ENCODE measurements at places on chromosomes 12 and 14.
A peak's percentile ranks its signal among the peaks of the same experiment; 100 is the strongest.

DNA sequence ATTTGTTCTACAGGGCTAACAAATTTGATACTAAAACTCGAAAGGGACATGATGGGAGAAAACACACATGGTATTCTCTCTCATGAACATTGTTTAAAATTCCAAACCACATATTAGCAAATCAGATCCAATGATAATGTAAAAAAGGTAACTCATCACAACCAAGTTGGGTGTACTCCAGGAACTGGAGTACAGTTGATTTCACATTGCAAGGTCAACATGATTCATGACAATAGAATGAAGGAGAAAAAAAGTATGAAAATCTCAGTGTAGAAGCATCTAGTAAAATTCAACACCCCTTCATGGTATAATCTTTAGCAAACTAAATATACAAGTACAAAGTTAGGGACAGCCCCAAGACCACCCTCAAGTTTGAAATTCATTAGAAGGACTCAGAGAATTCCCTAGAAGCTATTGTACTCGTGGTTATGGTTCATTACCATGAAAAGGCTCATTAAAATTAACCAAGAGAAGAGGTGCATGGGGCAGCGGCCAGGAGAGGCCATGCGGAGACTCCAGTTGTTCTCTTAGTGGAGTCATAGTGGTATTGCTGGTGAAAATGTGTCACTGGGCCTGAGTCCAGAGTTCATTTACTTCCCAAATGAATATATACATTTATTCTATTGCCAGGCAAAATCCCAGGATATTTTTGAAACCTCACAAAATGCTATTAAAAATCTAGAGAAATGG is 3.1 kb upstream of the CDCA4 start:
- no peak for DNase-seq

DNA sequence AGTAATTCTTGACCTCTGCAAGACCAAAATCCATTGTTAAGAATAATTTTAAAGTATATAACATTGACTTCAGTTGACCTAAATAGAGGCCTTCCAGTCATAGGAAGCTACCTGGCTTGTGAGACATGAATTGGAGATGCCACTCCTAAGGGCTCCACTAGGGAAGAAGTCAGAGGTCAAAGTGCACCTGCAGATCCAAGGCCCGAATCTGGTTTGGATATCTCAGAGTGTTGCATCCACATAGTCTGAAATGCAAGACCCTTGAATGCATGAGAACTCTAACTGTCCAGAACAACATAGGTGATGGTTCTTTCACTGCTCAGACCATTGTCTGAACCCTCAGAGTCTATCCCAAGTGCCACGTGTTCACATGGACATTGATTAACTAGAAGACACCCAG is 22.4 kb downstream of the RFX4 start:
- no peak for DNase-seq

DNA sequence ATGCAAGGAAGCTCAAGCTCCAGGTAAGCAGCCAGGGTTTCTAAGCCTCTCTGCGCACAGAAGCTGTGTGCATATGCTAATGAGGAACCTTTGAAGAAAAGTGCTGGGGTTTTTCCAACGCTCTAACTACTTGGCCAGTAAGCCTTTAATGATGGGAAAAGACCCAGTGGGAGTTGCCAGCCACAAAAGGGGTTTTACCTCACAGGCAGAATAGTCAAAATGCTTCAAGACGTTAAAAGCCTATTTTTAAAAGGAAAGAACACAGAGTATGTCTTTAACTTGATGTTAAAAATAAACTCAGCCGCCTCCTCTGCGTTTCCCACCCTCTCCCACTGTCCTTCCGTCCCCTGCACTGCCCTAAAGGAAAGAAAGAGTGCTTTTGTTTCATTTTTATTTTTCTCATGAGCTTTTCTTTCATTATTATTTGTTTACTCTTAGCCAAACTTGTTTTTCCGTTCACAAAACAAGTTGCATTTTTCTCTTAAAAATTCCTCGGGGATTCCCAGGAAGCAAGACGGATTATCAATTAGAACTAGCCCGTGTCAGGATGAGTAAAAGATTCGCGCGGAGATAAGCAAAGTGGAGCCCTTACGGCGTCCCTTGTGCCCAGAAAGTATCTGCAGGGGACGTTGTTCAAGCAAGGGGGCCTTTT is 209.8 kb upstream of the NUDT4 start:
- peak; percentile 69 for DNase-seq

DNA sequence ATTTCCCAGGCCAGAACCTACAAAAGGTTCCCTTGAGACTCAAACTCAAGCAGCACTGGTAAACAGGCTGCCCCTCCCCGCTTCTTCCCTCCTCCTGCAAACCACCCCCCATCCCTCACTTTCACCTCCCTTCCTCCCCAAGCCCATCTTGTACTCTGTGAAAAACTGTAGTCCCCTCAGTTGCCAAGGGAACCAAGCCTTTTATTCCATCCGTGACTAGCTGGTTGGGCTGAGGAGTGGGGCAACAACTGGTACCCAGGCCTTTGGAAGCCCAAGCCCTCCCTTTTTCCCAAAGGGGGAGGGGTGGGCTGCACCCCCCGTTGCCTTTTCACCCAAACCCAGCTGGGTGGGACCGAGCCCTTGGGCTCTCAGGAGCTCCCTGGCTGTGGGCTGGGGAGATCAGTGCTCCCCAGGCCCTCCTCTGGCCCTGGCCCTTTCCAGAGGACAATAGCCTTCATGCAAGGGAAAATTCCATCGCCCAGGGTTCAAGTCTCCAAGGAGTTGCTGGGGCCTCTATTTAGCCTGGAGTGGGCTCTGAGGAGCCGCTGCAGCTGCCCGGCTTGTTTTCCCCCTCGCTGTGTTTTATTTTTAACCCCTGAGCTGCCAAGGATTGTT is 61.9 kb downstream of the ZFP36L1 start:
- no peak for DNase-seq

DNA sequence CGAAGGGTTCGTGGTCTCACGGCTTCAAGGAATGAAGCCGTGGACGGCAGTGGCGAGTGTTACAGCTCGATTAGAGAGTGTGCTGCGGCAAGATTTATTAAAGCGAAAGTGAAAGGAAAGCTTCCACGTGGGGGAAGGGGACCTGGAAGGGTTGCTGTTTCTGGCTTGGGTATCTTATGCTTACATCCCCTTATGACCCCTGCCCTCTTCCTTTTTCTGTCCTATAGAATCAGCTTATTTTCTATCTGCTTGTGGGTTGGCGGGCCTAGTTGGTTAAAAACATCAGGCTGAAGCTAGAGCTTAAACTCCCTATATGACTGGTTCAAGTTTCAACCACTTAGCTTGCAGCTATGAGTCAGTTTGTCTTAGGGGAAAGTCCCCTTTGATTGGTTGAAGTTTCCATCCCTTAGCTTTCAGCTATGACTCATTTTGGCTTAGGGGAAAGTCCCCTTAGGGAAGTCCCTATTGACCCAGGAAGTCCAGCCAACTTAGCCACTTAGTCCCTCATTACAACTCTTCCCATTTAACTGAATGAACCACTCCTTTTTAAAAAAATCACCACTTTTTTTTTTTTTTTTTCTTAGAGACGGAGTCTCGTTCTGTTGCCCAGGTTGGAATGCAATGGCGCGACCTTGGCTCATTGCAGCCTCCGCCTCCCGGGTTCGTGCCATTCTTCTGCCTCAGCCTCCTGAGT is 1494.7 kb upstream of the TMEM132C start:
- peak; percentile 69 for DNase-seq

DNA sequence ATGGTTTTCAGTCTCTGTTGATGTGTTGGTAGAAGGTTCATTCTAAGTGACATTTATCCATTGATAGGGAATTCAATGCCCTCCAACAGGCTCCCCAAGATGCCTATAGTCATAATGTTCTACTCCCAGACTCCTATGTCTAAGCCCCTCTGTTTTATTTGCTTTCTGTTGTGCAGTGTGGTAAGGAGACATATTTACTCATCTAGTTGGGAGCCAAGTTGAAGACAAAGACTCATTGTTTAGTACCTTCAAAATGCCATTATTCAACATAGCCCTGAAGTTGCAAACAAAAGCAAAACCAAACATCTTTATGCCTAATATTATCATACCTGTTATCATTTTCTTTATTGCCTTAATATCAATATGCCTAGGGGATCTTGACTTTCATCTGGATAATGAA is 302.1 kb downstream of the RMST start:
- no peak for DNase-seq

GRCh38 chr12:112111931-112112330 is 3.3 kb upstream of the NAA25 start:
- DNase-seq = no peak

GRCh38 chr14:52342849-52343596 is 28.9 kb downstream of the PTGER2 start:
- DNase-seq = no peak

GRCh38 chr14:68413509-68413908 is 379.4 kb downstream of the ZFP36L1 start:
- no peak for DNase-seq

- DNase-seq = no peak
Observed at GRCh38 chr14:45664668-45665356, 411.8 kb upstream of the MIS18BP1 start.

GRCh38 chr12:72832024-72832423 is 559.9 kb downstream of the TRHDE start:
- no peak for DNase-seq

- DNase-seq = peak; percentile 27
Observed at GRCh38 chr14:77607741-77608302, 8.6 kb downstream of the SPTLC2 start.

DNA sequence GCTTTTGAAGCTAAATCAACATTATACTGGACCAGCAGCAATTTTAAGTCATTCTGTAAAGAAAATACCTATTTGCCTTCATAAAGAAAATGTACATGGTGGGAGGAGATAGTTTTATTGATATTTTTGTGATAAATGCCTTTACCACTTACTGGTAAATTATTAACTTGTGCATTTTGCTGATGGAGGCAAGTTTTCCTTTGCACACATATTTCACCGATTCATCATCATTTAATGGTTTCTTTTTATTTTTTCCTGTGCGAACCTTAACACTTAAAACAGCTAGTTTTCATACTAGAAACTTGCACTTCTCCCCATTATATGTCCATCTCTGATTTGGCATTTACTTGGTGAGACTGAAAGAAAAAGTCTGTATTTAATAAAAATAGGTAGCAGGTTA is 239.3 kb downstream of the TRHDE start:
- no peak for DNase-seq

DNA sequence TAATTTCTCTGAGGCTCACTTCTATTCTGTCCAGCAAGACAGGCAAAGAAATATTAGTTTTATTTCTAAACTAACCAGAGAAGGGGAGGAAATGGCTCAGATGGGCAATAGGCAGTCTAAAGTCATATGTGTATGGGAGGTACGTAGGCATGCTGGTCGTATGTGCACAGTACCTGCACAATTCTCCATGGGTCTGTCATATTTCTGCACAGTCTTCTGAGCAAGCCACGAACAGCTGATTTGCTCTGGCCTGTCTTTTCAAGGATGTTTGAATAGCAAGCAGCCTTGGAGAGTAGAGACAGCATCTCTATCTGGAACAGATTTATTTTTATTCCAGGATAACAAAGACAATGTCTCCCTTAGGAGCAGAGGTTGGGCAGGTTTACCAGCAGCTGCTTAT is 92.1 kb downstream of the SLC25A47 start:
- DNase-seq = no peak

DNA sequence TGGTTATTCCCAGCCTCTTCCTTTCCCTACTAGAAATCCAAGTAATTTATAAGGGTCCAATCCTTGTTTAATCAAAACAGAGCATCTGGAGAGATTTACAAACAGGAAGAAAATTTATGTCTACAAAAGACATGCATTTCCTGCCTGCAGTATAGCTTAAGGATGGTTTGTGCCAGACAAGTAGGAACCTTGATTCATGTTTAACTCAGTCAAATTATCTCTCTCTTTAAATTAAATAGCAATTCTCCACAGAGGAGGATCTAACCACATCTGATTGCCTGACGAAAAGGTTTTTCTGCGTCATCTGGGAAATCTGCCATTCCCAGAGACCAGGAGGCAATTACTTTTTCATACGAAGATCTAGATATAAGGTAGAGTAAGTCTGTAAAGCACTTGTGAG is 105.2 kb downstream of the ZFC3H1 start:
- DNase-seq = no peak

- DNase-seq = no peak
Observed at GRCh38 chr14:103501041-103501870, 21.4 kb downstream of the CKB start.

- no peak for DNase-seq
Observed at GRCh38 chr14:79279645-79280597, 931.4 kb downstream of the DIO2 start.

GRCh38 chr12:574475-575128 is 88.6 kb downstream of the NINJ2 start:
- DNase-seq = no peak

DNA sequence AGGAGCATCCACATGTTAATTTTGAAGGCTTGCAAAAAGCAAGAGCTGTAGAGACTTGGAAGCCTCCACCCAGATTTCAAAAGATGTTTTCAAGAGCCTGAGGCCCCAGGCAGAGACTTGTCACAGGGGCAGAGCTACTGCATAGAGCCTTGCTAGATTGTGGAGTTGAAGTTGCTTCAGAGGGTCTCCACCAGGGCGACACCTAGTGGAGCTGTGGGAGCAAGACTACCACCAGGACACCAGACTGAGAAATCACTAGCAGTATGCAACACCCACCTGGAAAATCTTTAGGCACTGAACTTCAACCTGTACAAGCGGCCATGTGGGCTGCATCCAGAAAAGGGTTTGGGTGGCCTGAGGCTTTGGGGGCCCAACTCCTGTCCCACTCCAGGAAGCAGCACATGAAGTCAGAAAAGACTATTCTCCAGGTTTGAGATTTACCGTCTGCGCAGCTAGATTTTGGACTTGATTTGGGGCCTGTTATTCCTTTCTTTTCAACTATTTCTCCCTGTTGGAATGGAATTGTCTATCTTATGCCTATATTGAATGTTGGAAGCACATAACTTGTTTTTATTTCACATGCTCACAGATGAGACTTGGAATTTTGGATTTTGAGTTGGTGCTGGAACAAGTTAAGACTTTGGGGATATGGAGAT is 508.6 kb downstream of the FLRT2 start:
- DNase-seq = peak; percentile 65

- DNase-seq = no peak
Observed at GRCh38 chr12:28292699-28293098, 102.4 kb downstream of the CCDC91 start.

- DNase-seq = no peak
Observed at GRCh38 chr14:102192840-102193502, 53.3 kb downstream of the WDR20 start.

GRCh38 chr14:66242001-66242400 is 244.2 kb upstream of the CCDC196 start:
- DNase-seq = no peak

DNA sequence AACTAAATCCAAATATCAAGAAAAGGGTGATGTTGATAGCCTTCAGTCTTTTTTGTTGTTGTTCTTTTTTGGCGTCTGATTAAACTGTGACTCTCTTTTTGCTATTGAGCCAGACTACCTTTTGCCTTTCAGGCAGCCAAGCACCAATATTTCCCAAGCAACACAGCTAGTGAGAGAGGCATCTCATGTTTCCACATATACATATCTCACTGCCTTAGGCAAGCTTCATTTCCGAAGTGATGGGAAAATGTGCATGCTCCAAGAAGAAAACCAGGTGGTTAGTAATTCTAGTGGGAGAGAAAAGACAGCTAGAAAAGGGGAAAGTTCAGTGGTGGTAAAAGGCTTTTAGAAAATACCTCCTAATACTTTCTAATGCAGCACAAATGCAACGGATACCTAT is 277.7 kb downstream of the TMTC2 start:
- no peak for DNase-seq

- DNase-seq = no peak
Observed at GRCh38 chr12:89348894-89349699, 3.2 kb downstream of the DUSP6 start.

- no peak for DNase-seq
Observed at GRCh38 chr12:75437564-75437963, 43.0 kb upstream of the GLIPR1 start.

Measured in activated CD4-positive, alpha-beta T cell treated with anti-CD3 and anti-CD28 coated beads for 36 hours (primary cell).